Retinal pigment epithelial cell (primary cell): ENCODE measurements at places on chromosomes 2 and 18.

- DNase-seq: no peak
These were observed 89.5 kb downstream of the PXDN start for GRCh38 chr2:1654696-1655374.

DNA sequence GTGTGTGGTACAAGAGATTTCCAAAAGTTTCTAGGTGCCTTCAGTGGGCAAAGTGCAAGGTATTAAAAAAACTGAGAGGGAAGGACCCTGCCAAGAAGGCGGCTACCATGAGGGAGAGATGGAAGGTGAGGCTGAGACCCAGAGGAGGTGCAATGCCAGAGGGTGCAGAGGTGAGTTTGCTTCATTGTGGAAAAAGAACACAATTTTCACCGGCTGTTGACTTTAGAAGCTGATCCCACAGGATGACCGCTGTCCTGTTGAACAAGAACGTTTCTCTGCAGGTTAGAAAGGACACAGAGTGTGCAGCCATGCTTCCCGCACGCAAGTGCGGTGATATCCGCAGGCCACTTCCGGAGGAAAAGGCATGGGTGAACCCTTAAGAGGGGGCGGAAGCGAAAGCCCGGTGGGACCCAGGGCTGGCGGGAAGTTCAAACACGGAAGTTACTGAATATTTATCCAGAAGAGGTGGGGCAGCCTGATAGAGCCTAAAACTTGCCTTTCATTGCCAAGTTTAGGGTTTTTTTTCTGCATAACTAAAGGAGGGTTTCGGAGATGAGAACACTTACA, 16.6 kb downstream of the SP110 start:
- DNase-seq: no peak

DNA sequence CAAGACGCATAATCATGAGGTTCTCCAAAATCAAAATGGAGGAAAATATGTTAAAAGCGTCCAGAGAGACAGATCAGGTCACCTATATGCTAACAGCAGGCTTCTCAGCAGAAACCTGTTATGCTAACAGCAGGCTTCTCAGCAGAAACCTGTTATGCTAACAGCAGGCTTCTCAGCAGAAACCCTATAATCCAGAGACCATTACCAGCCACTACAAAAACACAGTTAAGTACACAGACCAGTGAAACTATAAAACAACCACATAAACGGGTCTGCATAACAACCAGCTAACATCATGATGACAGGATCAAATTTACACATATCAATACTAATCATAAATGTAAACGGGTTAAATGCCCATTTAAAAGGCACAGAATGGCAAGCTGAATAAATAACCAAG, 1548.4 kb upstream of the TMEFF2 start:
- DNase-seq: no peak

DNA sequence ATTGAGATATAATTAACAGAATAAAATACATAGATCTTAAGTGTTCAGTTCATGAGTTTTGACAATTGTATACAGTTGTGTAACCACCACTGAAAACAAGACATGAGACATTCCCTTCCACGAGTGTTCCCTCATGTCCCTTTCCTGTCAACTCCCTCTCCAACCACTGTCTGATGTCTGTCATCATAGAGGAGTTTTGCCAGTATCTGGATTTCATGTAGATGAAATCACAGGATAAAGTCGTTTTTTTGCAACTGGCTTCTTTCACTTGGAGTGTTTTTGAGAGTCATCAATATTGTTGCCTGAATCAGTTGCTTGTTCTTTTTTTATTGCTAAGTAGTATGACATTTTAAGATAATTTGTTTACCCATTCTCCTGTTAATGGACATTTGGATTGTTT, 52.7 kb downstream of the RBMS1 start:
- DNase-seq: no peak

DNA sequence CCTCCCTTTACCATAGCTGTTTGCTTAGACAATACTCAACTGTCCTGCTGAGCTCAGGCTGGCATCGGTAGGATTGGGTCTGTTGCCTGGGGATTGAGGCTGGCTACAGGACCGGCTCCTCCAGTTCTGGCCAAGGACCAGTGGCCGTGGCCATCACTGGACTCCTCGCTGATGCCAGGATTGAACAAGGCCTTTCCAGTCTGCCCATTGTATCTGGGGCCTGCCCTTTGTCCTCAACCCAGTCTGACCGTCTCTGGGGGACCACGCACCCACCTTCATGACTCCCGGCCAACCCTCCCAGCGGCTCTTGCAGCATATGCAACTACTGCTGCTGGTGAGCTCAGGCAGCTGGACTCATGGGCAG, 28.7 kb downstream of the SH2D6 start:
- no peak for DNase-seq
